ENCODE measurements at places on chromosomes 2 and 18.

DNA sequence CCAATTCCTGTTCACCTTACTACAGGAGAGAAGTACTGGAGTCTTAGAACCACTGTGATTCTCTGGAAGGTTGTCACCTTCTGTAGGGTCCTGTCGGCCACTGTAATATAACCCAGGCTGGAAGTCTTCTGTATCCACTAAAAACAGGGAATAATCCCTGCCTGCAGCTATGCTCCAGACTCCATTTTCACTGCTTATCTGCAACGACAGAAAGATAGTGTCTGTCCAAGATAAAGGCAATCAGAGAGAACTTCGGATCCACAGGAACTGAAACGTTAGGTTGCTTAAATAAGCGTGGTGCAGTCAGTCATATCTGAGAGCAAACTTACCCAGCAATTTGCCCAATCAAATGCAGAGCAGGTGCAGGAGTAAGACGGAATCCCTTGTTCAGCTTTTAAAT is 34.2 kb downstream of the ALS2 start:
- no peak for DNase-seq

DNA sequence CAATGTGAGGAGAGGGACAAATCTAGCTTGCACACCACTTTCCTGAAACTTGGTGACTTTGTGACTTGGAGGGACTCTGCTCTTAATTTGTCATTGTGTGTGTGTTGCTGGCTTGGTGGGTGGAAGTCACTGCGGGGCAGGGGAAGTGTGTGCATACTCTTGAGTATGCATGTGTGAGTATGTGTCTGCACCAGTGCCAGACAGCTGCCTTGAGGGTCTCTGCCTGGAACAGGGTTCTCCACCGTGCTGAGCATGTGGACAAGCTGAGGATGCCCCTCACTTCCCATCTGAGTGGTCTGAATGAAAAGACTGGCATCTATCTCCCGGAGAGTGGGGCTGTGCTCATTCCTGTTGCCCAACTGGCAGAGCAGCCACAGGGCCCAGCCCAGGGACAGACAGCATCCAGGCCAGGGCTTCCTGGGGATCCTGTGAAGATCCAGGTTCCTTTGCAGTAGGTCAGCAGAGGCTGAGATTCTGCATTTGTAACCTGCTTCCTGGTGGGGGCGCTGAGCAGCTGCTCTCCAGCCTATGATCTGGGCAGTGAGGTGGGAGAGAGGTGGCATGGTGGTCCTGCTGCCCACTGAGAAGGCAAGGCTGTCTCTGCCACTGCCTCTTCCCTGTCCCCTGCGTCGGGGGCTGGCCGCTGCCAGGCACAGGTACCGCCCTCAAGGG is 138.9 kb upstream of the HAAO start:
- no peak for DNase-seq

DNA sequence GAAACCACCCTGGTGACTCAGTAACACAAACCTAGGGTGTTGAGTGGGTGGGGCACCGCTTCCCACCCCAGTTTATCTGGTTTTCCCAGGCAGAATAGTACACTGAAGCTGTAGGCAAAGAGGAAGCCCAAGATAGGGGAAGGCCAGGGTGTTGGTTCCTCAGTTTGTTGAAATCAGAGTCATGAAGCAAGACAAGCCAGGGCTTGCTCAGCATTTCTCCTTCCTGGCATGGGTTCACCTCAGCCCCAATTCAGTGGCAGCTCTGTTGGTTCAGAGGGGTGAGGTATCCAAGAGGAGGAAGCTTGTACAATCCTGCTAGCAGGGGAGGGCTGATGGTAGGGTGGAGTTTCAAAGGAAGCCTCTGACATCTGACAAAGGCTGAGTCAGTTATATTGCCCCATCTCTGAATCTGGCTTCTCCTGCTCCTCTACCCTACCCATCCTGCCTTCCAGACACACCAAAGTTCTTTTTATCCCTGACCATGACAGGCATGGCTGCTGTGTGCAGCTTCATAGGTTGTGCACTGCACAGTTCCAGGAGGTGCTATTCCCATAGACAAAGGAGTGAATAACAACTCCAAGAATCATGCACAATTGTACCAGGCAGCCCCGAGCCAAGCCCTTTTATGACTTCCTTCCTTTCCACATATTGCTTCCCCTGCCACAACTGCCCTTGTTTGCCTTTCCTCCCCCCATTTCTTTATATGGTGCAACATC is 24.9 kb upstream of the RAB10 start:
- no peak for DNase-seq

DNA sequence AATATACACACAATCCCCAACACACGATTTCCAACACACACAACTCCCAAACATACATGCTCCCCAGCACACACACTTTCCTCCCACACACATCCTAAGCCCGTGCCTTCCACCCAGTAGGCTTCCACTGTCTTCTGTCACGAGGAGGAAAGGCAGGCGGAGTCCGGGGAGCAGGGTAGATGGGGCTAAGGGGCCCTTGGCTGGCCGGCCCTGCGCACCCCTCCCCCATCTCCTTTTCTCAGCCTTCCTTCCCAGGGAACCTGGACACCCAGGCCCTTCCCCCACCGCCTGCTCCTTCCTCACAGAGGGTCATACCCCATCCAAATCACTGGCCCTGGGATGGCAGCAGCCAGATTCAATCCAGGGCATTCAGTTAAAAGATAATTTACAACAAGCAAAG is 3.4 kb upstream of the PDCD1 start:
- no peak for DNase-seq

DNA sequence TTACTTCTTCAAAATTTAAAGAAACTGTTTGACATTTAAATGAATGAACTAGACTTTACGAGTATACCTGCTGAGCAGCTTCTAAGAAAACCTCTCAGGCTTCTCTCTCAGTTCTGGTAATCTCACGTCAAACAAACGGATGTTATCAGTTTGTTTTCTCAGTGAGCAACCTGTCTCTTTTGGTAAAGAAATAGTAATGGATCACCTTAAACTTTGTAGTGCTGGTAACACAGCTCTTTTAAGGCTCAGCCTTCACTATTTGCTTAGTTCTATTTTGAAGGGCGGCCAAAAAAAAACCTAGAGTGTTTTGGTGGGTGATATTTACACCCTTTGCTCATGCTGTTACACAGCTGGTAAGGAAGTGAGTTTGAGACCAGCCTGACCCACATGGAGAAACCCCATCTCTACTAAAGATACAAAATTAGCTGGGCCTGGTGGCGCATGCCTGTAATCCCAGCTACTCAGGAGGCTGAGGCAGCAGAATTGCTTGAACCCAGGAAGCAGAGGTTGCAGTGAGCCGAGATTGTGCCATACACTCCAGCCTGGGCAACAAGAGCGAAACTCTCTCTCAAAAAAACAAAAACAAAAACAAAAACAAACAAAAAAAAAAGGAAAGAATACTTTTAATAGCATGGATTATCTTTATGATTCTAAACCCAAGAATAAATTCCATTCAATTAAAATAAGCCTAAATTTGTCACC is 15.9 kb downstream of the FN1 start:
- DNase-seq = no peak

- DNase-seq = no peak
Observed at GRCh38 chr2:33425586-33426031, 50.8 kb upstream of the RASGRP3 start.

GRCh38 chr18:80205294-80205693 is 42.0 kb downstream of the PARD6G start:
- no peak for DNase-seq

DNA sequence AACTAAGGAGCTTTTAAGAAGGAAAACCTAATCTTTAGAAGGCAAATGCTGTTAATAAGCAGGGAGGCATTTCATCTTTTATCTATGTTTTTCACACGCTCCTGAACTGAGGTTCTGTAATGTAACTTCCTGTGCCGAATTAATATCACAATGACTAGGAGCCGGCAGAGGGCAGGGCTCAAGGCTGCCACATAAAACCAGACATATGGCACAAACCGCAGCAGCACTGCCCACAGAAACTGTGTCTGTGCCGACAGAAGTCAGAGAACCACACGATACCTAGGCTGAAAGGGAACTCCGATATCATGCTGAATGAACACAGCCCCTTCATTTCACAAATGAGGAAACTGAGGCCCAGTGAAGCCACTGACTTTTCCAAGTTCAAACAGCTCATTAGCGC is 112.1 kb downstream of the EIPR1 start:
- DNase-seq = no peak

GRCh38 chr2:187138265-187138664 is 289.3 kb upstream of the ZSWIM2 start:
- no peak for DNase-seq

DNA sequence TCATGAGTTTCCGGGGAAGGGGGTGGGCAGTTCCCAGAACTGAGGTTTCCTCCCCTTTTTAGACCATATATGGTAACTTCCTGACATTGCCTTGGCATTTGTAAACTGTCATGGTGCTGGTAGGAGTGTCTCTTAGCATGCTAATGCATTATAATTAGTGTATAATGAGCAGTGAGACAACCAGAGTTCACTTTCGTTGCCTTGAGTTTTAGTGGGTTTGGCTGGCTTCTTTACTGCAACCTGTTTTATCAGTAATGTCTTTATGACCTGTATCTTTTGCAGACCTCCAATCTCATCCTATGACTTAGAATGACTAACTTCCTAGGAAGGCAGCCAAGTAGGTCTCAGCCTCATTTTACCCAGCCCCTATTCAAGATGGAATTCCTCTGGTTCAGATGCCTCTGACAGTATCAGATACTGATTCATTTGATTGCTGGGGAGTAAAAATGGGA is 447.3 kb downstream of the XIRP2 start:
- no peak for DNase-seq

- no peak for DNase-seq
Observed at GRCh38 chr2:37657471-37657870, 14.0 kb downstream of the CDC42EP3 start.

GRCh38 chr2:109233643-109234042 is 104.6 kb downstream of the SH3RF3 start:
- no peak for DNase-seq

DNA sequence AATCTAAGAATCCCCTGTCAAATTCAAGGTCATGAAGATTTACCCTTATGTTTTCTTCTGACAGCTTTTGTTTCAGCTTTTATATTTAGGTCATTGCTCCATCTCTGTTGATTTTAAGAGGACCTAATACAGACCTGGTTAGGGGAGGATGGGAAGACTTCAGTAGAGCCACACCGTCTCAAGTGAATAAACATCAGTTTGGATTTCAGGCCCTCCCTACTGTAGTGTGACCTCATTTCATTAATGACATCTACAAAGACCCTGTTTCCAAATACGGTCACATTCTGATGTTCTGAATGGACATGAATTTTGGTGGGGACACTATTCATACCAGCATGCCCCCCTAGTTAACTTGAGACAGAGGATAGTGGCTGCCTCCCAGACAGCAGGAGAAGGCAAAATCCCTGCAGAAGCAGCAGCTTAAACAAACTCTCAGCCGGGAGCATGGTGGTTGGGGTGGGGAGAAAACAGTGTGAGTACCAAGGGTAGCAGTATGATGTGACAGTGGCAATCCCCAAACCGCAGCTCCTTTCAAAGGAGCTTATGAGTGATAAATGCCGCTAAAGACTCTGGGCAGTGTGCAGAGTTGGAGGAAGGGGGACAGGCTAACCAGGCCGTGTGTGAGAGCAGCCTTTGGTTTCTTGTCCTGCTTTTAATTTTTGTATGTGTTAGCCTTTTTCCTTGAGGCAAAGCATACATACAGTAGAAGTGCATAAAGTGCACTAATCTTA is 65.9 kb upstream of the TNP1 start:
- no peak for DNase-seq

DNA sequence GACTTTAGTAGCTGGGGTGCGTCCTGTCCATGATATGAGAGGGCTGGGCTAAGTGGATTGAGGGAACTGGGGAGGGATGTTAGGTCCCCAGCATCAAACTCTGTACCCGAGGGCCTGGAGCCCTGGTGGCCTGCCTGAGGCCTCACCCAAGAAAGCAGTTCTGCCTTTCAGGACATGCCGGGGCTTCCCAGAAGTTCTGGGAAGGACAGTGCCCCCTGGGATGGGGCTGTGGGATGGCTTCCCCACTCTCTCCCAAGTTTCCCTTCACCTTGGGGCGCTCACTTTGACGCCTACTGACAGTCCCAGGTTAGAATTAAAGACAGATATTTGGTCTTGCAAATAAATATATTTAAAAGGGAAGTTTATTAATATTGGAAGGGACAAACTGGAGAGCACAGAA is 1.8 kb downstream of the OXER1 start:
- no peak for DNase-seq

- DNase-seq = no peak
Observed at GRCh38 chr2:218832520-218832919, 917 bp upstream of the PRKAG3 start.
